ENCODE measurements at places on chromosomes 5 and 9.

- no peak for DNase-seq
These were observed 458.4 kb upstream of the C9orf72 start for GRCh38 chr9:28031521-28032267.

DNA sequence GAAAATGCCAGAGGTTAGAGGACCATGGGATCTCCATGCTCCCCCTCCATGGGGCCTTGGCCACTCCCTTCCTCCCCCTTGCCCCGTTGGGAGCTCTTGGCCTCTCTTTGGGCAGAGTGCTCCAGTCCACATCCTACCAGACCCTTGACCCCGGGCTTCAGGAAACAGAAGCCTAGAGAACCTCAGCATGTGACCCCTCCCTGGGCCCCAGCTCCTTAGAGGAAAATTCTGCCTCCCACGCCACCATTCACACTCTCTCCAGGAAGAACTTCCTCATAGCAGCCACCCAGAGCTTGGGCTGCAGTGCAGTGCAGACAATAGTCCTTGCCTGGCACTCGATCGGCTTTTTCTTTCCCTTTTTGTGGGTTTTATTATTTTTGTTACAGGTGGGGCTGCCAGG lies 6.0 kb downstream of the LHX6 start:
- DNase-seq: no peak

- DNase-seq: no peak
These were observed 144.9 kb downstream of the ERCC6L2 start for GRCh38 chr9:96020300-96020791.

- no peak for DNase-seq
These were observed 237.7 kb upstream of the MEF2C start for GRCh38 chr5:89120719-89121118.

DNA sequence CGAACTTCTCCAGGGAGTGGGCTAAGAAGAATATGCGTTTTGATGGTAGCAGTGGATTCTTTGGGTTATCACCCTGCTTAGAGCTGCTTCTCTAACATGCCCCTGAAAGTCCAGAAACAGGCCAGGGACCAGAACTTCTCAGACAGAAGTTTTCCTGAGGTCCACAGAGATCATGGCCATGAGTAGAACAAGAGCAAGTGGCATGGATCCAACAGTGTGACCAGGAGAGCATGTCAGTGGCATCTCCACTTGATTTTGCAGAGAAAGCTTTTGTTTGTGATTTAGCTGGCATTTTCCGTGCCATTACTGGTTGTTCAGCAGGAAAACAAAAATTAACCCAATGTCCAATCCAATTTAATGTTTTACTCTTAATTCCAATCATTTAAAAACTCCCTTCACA lies 298.5 kb upstream of the CD180 start:
- DNase-seq: no peak

- no peak for DNase-seq
These were observed 33.8 kb upstream of the ANXA2R start for GRCh38 chr5:43073597-43074546.

GRCh38 chr9:12833701-12834100 lies 58.9 kb downstream of the LURAP1L start:
- no peak for DNase-seq

- no peak for DNase-seq
These were observed 44.4 kb upstream of the GPR21 start for GRCh38 chr9:122988920-122989621.

DNA sequence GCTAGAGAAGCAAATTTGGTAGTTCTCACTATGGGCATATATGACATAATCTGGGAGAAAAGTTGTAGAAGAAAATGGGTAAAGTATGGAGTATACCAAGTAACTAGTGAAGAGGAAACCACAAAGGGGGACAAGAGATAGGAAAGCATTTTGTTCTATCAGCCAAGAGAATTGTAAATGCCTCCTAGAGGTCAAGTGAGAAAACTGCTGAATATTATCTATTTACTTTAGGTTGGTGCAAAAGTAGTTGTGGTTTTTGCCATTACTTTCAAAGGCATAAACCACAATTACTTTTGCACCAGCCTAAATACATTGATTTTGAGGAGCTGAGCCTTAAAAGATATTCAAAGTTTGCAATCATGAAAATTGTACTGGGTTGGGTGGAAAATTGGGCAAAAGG lies 126.7 kb upstream of the GRHPR start:
- DNase-seq: no peak

GRCh38 chr5:155475318-155475717 lies 461.8 kb downstream of the KIF4B start:
- DNase-seq: no peak

GRCh38 chr5:74576941-74577456 lies 63.5 kb downstream of the ENC1 start:
- peak; percentile 50 for DNase-seq

DNA sequence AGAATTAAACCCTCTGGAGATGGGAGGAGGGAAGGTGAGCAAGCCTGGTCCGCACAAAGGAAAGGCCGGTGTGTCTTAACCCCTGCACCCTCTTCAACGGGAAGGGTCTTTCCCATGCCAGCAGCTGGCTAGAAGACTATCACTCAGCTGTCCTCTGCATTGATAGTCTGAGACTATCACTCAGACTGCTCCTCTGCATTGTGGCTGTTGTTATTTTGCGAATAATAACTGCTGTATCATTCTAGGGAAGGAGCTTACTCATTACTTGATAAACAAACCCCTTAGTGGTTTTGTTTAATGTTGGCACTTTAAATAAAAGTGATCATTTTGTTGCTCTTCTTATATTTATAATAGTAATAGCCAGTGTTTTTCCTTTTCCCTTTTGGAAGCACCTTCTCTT lies 8.1 kb downstream of the TRIP13 start:
- no peak for DNase-seq

DNA sequence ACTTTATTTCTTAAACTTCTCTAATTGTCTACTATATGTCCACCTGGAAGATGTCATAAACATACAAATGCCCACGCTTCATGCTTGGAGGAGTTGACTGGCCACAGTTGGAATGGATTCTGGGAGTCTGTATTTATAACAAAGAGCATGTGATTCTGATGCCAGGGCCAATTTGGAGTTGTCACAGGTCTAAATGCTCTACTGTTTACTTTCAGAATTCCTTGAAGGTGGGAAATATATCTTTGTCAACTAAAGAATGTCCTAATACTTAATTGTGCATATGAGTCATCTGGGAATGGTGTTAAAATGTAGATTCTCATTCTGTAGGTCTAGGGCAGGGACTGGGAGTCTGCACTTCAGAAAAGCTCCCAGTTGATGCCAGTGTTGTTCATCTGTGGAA lies 196.1 kb downstream of the ANXA1 start:
- DNase-seq: no peak

DNA sequence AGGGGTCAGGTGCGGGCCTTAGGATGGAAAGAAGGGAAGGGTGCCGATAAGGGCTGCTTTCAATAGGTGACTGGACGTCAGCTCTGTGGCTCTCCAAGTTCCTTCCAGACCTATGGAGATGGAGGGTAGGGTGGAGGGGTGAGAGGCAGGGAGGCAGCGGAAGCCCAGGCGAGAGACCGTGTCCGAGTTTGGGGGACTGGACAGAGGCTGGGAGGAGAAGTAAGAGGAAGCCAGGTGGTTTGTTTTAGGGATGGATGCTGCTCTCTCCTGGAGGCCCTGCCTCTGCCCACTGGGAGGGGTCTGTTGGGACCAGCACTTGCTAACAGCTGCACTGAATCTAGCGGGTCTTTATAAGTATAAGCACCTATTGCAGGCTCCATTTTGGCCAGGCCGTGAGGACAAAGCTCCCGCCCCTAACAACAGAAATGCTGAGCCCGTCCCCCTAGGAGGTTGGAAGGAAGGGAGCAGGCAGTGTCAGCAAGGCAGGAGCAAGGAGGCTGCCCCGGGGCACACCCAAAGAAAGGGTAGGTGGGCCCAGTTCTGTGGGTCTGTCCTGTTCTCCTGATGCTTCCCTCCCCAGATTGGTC lies 167.5 kb downstream of the DAB2IP start:
- DNase-seq: no peak

DNA sequence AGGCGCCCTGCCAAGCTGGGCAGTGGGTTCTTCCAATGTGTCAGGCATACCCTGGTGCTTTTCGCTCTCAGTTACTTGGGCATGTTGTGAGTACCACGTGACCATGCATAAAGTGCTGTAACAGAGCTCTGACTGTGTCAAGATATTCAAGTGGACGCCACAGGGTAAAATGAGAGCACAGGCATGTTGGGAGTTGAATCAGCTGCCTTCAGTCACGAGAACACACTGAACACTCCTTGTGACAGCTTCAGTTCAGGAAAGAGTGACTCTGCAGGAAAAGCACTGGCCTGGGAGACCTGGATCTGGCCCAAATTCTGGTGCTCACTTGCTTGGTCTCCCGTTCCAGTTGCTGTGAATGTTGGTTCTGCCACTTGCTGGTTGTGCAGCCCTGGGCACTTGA lies 5.1 kb downstream of the MLANA start:
- no peak for DNase-seq

DNA sequence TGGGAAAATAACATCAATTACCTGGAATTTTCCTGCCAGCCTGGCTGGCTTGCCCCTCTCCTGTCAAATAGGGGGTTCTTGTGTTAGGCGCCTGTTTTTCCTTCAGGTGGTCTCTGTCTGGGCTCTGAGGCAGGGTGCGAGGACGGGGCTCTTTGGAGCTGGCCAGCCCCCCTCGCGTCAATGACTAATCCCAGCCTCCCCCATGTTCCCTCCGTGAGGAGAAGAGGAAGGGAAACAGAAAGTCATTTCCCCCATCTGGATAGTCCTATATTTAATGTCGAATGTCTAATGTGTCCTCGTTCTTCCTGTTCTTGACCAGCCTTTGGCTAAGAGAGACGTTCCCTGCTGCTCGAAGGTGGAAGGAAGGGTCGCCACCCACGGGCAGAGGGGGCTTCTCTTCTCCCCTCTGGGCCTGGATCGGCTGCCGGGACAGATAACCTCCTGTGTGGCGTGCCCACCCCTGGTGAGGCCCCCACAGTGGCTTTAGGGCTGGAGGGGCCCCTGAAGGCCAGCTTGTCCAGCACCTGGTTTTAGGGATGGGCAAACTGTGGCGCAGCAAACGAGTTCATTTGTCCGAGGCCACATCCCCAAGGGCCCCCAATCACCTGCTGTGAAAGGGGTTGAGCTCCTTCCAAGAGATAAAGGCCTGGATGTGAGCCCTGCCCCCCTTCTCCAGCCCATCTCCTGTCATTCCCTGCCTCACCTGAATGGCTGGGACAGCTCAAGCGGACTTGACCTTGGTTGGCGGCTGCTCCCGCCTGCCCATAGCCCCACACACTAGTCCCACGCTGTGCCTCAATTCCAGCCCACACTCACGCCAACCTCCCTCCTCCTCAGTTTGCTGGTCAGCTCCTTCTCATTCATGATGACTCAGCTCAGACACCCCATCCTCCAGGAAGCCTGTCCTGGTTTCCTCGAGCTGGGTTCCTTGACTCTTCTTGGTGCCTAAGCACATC lies 35.9 kb upstream of the UNC5A start:
- no peak for DNase-seq

- DNase-seq: no peak
These were observed 388.0 kb upstream of the PIK3R1 start for GRCh38 chr5:67827541-67827940.

DNA sequence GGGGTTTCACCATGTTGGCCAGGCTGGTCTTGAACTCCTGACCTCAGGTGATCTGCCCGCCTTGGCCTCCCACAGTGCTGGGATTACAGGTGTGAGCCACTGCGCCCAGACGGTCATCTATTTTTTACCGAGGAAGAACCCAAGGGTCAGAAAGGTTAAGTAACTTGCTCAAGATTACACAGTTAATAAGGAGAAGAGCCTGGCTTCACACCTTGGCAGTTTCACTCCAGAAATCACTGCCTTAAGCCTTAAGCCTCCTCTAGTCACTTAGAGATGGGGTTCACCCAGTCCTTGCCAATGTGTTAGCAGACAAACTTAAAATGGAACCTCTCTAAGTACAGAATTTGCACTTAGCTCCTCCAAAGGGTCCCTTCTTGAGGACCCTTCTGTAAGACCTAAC lies 116.3 kb downstream of the PTTG1 start:
- no peak for DNase-seq

GRCh38 chr5:83101514-83101913 lies 24.2 kb downstream of the XRCC4 start:
- no peak for DNase-seq

DNA sequence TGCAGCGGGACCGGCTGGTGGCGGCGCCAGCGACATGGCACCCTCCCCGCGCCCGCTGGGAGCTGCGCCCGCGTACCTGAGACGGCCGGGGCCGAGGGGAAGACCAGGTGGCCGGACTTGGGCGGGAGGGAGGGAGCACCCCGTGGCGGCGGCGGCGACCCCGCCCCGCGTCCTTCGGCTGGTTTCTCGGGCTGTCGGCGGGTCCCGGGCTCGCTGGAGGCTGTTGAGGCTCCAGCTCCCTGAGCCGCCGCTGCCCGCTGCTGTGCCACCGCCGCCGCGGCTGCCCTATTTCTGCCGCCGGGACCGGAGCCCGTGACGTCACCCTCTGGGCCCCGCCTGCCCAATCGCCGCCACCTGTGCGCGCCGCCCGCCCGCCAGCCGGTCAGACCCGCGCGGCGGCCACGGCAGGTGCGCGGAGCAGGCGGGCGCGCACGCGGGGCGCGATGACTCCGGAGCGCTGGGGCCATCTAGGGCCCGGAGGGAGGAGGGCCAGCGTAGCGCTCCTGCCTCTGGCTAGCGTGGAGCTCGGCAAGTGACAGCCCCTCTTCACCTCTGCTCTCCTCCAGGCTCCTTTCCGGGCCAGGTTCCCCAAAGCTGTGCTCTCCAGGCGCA lies at the start of gene FSTL4:
FSTL4 (minus strand) TSS at position 293 of the 612 bp plus-strand sequence.
- DNase-seq: no peak

GRCh38 chr5:132223861-132224260 lies 3.8 kb downstream of the P4HA2 start:
- DNase-seq: no peak

DNA sequence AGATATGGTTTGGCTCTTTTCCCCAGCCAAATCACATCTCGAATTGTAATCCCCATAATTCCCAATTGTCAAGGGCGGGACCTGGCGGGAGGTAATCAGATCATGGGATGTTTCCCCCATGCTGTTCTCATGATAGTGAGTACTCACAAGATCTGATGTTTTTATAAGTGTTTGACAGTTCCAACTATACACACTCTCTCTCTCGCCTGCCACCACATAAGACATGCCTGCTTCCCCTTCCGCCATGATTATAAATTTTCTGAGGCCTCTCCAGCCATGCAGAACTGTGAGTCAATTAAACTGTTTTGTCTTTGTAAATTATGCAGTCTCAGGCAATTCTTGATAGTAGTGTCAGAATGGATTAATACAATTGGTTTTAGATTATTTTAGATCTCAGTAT lies 475.7 kb upstream of the CYLC2 start:
- no peak for DNase-seq

DNA sequence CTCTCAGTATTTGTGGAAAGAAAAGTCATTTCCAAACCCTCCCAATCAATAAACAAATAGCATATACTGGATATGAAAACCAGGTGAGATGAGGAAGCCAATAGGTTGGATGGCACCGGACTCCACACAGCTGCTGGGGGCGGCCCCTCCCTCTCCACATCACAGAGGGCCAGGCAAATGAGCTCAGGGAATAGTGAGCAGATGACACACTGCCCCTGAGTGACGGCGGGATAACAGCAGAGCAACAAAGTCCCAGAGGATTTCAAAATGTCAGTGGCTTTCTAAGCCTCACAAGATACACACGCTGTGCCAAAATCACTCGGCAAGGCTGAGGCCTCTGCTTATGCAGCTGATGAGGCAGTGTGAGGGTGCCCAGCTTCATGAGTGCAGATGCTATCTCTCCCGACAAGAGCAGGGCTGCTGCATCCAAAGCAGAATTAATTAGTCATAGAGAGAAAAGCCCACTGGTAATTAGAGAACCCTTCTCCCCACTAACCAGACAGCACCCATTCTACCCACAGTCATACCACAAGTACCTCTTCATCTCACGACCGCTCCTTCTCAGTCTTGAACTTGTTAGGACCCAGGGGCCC lies 235.0 kb upstream of the NFIL3 start:
- DNase-seq: no peak

All from BJ (cell line).